Fibroblast of skin of back (primary cell): ENCODE measurements at places on chromosomes 2 and 18.

DNA sequence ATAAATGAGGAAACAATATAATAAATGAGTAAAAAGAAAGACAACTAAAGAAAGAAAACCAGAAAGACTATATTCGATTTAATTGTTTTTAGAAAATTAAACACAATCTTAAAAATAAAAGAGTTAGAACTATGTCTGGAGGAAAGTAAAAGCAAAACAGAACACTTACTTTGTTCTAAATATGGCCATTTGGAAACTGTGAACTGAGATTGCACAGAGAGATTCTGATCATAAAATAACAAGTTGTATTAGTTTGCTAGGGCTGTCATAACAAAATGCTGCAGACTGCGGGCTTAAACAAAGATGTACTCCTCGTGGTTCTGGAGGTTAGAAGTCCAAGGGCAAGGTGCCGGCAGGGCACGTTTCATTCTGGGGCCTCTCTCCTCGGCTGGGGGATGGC is 128.1 kb upstream of the AQP4 start:
- DNase-seq: no peak

DNA sequence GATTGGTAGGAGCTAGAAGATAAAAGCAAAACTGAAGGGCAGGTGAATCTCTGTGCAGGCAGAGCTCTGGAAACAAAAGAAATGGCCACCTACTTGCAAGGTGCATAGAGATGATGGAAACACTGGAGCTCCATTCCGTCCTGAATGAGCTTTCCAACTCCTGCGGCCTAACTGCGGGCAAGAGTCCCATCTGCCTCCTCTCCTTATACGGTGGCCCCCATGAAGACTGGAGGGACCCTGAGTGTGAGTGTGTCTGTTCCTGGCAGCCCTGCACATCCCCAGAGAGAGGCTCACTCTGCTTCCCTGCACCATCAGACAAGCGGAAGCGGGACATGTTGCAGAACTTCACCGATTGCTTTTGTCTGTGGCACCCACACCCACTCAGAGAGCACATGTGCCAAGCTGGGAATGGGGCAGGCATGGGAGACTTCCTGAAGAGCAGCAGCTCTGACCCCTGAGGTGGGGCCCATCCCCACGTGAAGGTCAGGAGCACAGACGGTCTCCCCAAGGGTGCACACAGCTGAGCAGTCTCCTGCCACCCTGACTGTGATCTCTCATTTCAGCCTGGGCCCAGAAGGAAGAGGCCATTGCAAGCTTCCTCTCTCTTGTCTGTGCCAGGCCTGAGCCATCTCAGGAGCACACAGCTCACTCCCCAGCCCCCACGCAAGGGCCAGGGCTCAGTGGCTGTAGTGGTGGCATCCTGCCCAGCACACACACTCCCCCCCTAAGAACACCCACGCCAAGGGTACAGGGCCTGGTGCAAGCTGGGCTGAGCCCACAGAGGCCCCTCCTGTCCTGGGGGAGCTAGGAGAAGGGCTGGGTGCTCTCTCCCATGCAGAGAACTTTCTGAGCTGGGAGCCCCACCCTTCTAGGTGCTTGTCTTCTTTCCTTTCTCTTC is 75.3 kb downstream of the STPG4 start:
- DNase-seq: no peak

DNA sequence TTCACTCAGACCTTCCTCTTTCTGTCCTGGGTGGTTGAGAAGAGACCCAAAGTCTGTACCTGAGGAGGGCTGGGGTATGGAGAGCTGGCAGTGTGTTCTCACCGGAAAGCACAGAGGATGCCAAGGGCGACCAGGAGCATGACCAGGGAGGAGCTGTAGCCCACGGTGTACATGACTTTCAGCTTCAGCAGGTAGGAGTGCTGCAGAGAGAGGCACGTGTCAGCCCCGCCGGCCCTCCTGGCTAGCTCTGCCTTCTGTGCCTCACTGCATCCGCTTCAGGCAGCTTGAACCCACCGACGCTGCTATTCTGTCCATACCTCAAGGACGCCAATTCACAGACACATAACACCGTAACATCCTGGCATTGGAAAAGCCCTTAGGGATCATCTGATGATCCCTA is 34.0 kb downstream of the TMEM37 start:
- DNase-seq: no peak

DNA sequence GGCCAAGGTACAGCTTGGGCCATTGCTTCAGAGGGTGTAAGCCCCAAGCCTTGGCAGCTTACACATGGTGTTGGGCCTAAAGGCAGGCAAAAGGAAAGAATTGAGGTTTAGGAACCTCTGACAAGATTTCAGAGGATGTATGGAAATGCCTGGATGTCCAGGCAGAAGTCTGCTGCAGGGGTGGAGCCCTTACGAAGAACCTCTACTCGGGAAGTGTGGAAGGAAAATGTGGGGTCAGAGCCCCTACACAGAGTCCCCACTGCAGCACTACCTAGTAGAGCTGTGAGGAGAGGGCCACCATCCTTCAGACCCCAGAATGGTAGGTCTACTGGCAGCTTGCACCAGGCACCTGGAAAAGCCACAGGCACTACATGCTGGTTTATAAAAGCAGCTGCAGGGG is 124.2 kb downstream of the RPIA start:
- no peak for DNase-seq

GRCh38 chr2:185813707-185814106 is 75.1 kb downstream of the FSIP2 start:
- no peak for DNase-seq

GRCh38 chr2:182509-183122 is 81.2 kb downstream of the SH3YL1 start:
- no peak for DNase-seq

DNA sequence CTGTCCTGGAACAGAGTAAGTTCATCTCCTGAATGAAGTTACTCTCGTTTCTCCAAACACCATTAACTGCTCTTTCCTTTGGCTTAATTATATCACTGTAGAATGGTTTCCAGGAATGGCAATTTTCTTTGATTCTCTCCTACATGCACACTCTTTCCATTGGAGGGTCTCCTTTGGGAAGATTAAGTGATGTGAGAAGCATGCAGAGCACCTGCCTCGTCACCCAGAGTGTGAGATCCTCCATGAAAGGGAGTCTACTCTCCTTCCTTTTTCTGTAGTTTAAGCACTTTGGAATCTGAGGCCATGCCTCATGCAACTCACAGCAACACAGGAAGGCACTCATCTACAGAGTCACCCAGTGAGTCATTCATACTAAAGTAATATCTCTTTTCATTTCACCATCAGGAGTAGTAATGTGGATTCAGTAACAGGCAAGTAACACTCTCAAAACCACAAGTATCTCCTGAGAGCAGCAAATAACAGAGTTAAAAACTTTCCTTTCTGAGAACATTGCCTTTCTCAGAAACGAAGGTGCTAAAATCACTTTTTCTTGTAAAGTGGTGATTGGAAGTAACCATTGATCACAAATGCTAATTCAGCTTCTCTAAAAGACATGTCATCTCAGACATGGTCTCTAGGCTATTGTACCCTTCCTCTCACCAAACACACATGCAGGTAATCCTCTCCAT is 52.8 kb upstream of the IL1RL1 start:
- peak; percentile 98 for DNase-seq

GRCh38 chr18:14947482-14948162 is 199.7 kb downstream of the ANKRD30B start:
- DNase-seq: no peak

GRCh38 chr2:240528406-240529040 is 29.3 kb downstream of the ANKMY1 start:
- DNase-seq: no peak

- peak; percentile 87 for DNase-seq
These were observed 54.0 kb upstream of the STRN start for GRCh38 chr2:37020212-37020886.

DNA sequence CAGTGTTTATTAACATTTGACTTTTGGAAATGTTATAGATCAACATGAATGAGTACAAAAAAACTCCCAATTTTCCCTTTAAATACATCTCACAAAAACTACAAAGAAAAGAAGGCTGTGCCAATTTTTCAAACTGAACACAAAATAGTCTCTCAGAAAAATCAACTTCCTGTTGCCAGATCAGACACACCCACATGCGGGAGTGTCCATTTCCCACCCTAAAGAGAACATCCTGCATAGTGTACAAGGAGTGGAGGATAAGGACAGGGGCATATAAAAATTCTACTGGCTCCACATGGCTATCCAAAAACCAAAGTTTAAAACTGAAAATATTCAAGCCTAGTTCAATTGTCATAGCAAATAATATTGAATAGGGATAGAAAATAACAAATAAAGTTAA is 165.3 kb downstream of the ATAD2B start:
- no peak for DNase-seq

- no peak for DNase-seq
These were observed 37.4 kb downstream of the NCK2 start for GRCh38 chr2:105782123-105782522.

DNA sequence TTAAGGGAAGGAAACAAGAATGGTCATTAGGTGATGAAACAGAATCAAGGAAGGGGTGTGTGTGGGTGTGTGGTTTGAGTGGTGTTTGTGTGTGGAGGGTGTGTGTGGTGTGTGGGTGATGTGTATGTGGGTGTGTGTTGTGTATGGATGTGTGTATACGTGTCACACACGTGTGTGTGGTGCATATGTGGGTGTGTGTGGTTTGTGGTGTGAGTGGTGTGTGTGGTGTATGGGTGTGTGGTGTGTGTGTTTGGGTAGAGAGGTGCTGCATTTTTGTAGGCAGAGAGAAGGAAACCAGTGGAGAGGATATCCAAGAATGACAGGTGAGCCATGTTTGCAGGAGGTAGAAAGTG is 1.1 kb upstream of the CEP192 start:
- no peak for DNase-seq

- no peak for DNase-seq
These were observed 5.2 kb downstream of the MAPRE3 start for GRCh38 chr2:26975656-26976055.

GRCh38 chr2:64035072-64035942 is 16.1 kb upstream of the VPS54 start:
- DNase-seq: peak; percentile 25

GRCh38 chr2:181051861-181052522 is 71.6 kb downstream of the UBE2E3 start:
- no peak for DNase-seq

- no peak for DNase-seq
These were observed 43.0 kb upstream of the RAB6C start for GRCh38 chr2:129936334-129936934.

- no peak for DNase-seq
These were observed 9.0 kb upstream of the HIBCH start for GRCh38 chr2:190328573-190329147.

DNA sequence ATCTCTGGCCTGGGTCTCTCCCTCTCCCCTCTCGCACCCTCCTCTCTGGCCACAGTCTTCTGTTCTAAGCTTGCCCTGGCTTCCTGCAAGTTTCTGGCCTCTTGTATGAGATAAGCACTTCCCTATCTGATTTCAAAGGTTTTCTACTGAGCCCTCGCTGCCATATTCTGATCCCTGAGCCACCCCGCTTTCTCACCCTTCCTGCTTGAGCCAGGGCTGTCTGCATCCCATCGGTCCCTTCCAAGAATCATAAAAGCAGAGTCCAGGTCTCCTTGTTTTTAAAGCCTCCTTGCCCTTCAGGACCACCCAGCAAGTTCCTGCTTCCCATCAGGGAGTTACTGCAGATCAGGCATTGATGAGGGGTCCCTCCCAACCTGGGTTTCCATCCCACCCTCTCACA is 110.2 kb downstream of the PRKCE start:
- DNase-seq: no peak

DNA sequence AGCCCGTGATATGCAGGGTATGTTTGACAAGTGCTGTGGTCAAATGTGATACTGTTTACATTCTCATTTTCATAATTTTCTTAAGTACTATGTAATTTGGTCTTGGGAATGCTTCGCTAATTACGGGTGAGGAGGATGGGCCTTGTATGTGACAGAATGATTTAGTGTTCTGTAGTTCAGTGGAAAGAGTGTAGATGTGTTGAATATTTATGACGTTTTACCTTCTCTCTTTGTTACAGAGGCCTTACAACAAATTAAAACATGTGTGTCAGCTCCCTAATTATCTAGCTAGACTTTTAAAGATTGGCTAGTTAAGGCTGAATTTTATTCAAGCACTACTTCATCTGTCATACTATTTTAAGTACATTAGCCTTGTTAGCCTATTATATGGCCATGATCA is 10.6 kb upstream of the CHRNA1 start:
- DNase-seq: no peak

DNA sequence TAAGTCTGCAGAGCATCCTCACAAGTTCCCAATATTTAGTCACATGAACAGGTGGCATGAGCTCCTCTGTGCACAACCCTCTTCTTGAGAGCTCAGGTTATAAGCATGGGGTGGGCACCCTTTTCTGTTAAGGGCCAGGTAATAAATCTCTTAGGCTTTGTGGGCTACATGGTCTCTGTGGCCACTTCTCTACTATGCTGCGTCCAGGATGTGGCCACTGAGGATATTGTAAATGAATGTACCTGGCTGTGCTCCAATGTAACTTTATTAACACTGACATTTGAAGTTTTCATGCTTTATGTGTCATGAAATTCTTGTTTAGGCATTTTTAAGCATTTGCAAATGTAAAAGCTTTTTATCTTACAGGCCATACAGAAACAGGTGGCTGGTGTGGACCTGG is 116.8 kb upstream of the ST6GAL2 start:
- peak; percentile 61 for DNase-seq

- no peak for DNase-seq
These were observed 997 bp upstream of the DRC1 start for GRCh38 chr2:26400723-26401122.

DNA sequence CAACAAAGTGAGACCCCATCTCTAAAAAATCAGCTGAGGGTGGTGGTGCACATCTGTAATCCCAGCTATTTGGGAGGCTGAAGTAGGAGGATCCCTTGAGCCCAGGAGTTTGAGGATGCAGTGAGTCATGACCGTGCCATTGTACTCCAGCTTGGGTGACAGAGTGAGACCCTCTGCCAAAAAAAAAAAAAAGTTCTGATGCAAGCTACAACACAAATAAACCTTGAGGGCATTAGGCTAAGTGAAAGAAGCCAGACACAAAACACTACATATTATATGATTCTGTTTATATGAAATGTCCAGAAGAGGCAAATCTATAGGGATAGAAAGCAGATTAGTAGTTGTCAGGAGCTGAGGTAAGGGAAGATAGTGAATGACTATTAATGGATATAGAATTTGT is 13.0 kb downstream of the YWHAQ start:
- peak; percentile 17 for DNase-seq

DNA sequence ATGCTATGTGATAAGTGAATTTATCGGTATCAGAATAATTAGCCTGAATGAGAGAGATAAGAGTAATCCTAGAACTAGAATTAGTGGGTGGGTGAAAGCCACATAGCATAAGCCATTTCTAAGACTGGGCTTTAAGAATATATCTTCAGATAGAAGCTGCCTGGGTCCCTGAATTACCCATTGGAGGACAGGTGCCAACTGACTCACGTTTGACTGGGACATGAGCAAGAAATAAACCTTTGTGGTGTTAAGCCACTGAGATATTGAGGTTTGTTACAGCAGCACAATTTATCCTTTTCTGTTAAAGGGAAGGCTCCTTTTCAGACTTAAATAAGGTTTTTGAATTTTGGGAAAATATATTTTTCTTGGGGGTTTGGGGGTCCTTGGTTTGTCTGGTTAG is 95.9 kb downstream of the POLE4 start:
- DNase-seq: no peak

GRCh38 chr2:70549962-70550361 is 3.7 kb downstream of the TGFA start:
- no peak for DNase-seq

- no peak for DNase-seq
These were observed 40.1 kb downstream of the KCMF1 start for GRCh38 chr2:85011098-85011497.
